ENCODE measurements at places on chromosomes 1 and 21.

DNA sequence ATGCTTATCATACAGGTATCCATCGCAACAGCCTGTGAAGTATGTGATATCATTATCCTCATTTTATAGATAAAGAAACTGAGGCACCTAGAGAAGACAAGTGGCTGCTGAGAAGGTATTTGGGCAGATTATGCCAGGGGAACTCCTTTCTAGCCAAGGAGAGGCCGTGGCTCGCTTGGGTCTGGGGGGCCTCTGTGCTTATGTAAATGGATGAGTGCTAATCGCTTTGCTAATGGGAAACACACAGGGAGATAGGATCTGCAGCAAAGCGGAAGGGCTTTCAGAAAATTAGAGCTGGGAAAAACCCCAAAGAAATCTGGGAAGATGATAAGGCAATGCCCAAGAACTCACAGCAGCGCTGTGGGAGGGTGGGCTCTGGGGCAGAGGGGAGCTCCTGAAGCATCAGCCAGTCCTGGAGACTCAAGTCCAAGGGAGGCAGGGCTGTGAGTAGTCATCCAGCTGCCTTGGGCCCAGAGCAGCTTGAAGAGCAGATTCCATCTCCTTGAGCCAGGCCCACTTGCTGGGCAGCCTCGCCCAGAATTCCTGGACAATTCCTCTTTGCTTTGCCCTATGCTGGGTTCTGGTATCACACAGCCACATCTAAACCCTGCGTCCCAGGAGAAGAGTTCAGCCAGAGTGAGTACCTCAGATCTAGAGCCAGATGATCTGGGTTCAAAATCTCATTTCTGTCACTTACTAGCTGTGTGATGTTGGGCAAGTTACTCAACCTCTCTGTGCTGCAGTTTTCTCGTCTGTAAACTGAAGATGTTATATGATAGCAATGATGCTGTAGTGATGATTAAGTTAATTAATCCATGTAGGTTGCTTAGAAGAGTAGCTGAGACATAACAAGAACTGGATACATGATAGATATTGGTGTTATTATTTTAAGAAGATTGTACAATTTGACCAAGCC, 36.7 kb downstream of the FOXD2 start:
- no peak for DNase-seq
- H3K36me3 ChIP-seq, result peaks cover 6% of the 10 kb centered on the region
- H3K27ac ChIP-seq, result no peak overlapping the region
- no peaks in the 10 kb centered on the region for H3K27me3 ChIP-seq
- H3K4me1 ChIP-seq, result peaks cover 27% of the 10 kb centered on the region

GRCh38 chr21:15301736-15302135, 236.9 kb upstream of the NRIP1 start:
- no peaks in the 10 kb centered on the region for H3K36me3 ChIP-seq
- H3K4me1 ChIP-seq, result no peaks in the 10 kb centered on the region
- H3K27me3 ChIP-seq, result no peaks in the 10 kb centered on the region
- no peak overlapping the region for H3K4me3 ChIP-seq
- no peak for DNase-seq
- no peak overlapping the region for H3K27ac ChIP-seq

DNA sequence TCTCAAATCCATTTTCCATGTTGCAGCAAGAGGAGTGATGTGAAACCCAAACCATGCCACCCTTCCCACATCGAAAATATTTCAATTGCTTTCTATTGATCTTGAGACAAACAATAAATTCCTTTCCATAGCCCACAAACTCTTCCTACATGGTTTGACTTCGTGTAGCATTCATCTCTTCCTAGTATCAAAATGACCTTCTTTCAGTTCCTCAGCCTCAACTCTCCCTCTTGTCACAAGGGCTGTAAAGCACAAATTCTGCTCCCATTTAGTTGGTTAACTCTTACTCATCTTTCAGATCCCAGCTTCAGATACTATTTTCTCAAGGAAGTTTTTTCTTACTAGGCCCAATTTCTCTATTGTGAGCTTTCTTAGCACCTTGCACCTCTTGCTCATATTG, 99.0 kb downstream of the ZNF281 start:
- peaks cover 9% of the 10 kb centered on the region for H3K4me1 ChIP-seq
- no peaks in the 10 kb centered on the region for H3K36me3 ChIP-seq
- H3K27ac ChIP-seq, result no peak overlapping the region
- DNase-seq, result no peak

- H3K27me3 ChIP-seq, result no peaks in the 10 kb centered on the region
- no peaks in the 10 kb centered on the region for H3K4me1 ChIP-seq
- DNase-seq, result no peak
- H3K27ac ChIP-seq, result no peak overlapping the region
- H3K36me3 ChIP-seq, result no peaks in the 10 kb centered on the region
- H3K4me3 ChIP-seq, result no peak overlapping the region
Observed at GRCh38 chr1:73722055-73722454, 475.9 kb downstream of the LRRIQ3 start.

GRCh38 chr21:34892209-34892608, 156.9 kb downstream of the RUNX1 start:
- no peaks in the 10 kb centered on the region for H3K4me1 ChIP-seq
- no peak overlapping the region for H3K4me3 ChIP-seq
- H3K27ac ChIP-seq, result no peak overlapping the region
- no peak for DNase-seq

DNA sequence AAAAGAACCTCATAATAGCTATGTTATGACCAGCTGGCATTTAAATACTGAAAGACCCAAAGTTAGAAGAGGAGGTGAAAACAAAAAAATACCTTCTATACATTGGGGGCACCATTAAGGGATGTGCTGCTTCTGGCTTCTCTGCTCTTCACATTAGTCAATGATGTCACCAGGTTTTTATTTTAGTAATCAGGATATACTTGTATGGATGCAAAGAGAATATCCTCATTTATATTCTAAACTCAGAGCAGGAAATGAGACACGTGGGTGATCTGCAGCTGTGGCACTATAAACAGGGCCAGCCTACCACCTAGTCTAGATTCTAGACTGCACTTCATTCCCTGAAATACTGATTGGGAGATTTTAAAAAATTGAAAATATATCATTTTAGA, 51.2 kb downstream of the WLS start:
- H3K27me3 ChIP-seq, result no peaks in the 10 kb centered on the region
- H3K4me3 ChIP-seq, result no peak overlapping the region
- no peaks in the 10 kb centered on the region for H3K36me3 ChIP-seq
- no peak overlapping the region for H3K27ac ChIP-seq
- DNase-seq, result no peak

GRCh38 chr1:7538033-7538432, 233.1 kb upstream of the VAMP3 start:
- no peak overlapping the region for H3K4me3 ChIP-seq
- H3K27me3 ChIP-seq, result no peaks in the 10 kb centered on the region
- H3K36me3 ChIP-seq, result no peaks in the 10 kb centered on the region
- no peak for DNase-seq

DNA sequence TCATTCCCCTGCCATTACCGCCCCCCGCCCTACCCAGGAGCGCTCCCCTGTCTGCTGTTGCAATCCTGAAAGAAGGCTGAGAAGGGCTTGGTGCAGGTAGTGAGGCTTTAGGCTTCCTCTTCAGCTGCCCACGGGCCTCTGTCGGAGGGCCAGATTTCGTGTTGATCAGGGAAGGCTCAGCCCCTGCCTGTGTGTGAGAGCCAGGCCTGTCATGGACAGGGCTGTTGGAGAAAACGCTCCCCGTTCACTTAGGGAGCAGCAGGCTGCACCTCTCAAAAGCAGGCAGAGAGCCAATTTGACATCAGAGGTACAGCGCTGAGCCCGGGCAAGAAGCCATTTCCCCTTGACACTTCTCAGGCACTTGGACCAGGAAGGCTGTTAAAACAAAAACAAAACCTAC, 19.0 kb downstream of the TEX35 start:
- peaks cover 7% of the 10 kb centered on the region for H3K27me3 ChIP-seq
- H3K4me1 ChIP-seq, result peaks cover 31% of the 10 kb centered on the region
- no peaks in the 10 kb centered on the region for H3K36me3 ChIP-seq
- no peak overlapping the region for H3K4me3 ChIP-seq
- DNase-seq, result no peak
- no peak overlapping the region for H3K27ac ChIP-seq

- no peaks in the 10 kb centered on the region for H3K27me3 ChIP-seq
- no peak overlapping the region for H3K27ac ChIP-seq
- peaks cover 19% of the 10 kb centered on the region for H3K36me3 ChIP-seq
- H3K4me3 ChIP-seq, result no peak overlapping the region
- H3K4me1 ChIP-seq, result no peaks in the 10 kb centered on the region
Observed at GRCh38 chr1:22494144-22494543, 42.5 kb downstream of the ZBTB40 start.

- no peak overlapping the region for H3K4me3 ChIP-seq
- no peaks in the 10 kb centered on the region for H3K36me3 ChIP-seq
- peak overlapping the region; percentile 89 for H3K27ac ChIP-seq
- H3K27me3 ChIP-seq, result no peaks in the 10 kb centered on the region
- peaks cover 53% of the 10 kb centered on the region for H3K4me1 ChIP-seq
Observed at GRCh38 chr1:209409780-209410179, 173.7 kb upstream of the CAMK1G start.

DNA sequence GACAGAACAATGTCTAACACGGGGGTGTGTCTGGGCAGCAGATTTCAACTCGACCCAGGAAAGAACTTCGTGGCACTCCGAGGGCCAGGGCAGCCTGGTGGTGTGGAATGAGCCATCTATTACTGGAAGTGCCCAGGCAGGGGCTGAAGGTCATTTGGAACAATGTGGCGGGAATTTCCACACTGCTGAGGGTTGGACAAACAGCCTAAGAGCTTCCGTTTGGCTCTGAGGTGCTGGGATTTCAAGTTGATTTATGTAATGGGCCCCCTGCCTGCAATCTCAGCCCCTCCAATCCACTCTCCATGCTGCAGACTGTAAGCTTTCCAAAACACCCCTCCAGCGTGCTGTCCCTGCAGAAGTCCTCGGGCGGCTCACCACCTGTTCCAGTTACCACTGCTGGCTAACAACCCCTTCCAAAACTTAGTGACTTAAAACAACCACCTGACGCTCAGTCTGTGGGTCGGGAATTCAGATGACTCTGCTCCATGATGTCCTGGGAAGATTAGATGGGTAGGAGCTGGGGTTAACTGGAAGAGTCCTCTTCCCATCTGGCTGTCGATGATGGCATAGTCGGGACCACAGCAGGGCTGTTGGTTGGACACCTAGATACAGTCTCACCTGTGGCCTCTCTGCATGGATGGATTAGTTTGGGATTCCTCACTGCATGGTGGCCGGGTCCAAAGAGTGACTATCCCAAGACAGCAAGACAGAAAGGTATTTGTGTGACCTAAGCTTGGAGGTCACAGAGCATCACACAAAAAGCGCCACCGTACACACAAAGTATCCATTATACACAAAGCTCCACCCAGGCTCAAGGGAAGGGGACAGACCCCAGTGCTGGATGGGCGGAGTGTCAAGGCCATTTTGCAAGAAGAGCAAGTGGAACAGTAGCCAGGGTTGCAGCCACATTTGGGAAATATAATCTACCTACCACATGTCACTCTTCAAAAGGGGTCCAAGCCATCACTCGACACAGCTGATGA, 89.7 kb upstream of the IFFO2 start:
- H3K4me3 ChIP-seq, result no peak overlapping the region
- DNase-seq, result no peak
- peaks cover 7% of the 10 kb centered on the region for H3K27me3 ChIP-seq

- no peaks in the 10 kb centered on the region for H3K27me3 ChIP-seq
- peaks cover 39% of the 10 kb centered on the region for H3K4me1 ChIP-seq
- H3K27ac ChIP-seq, result peak overlapping the region; percentile 17
- no peak for DNase-seq
- no peak overlapping the region for H3K4me3 ChIP-seq
Observed at GRCh38 chr1:225917101-225917500, 6.9 kb downstream of the PYCR2 start.

DNA sequence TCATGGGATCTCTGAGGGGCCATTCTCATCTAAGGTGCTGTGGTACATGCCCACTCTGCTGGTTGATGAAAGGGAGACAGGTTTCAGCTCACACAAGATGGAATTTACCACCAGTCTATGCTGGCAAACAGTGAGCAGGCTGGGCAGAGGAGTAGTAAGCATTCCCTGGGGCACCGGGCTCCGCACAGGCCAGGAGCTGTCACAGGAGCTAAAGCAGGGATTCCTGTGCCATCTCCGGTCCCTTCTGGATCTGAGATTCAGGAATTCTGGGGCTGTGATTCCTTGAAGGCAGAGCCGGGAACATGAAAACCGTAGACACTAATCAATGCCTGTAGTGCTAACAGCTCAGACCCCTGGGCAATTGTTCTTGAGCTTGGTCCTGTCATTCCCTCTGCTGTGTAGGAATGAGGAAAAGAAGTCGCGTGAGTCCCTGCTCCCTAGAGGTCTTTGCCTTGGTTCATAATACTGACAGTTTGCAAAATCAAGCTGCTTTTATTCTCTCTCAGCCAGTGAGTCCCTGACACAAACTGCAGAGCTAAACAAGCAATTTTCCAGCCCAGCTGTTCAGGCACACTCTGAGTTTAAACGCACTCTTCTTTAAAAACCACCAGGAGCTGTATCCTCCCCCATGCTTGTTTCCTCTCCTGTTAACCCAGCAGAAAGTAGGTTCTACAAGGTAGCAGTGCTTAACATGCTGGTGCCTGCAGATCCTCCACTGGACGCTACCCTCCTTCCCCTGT, 52.5 kb downstream of the MDM4 start:
- no peaks in the 10 kb centered on the region for H3K36me3 ChIP-seq
- no peak for DNase-seq
- H3K4me1 ChIP-seq, result peaks cover 9% of the 10 kb centered on the region

DNA sequence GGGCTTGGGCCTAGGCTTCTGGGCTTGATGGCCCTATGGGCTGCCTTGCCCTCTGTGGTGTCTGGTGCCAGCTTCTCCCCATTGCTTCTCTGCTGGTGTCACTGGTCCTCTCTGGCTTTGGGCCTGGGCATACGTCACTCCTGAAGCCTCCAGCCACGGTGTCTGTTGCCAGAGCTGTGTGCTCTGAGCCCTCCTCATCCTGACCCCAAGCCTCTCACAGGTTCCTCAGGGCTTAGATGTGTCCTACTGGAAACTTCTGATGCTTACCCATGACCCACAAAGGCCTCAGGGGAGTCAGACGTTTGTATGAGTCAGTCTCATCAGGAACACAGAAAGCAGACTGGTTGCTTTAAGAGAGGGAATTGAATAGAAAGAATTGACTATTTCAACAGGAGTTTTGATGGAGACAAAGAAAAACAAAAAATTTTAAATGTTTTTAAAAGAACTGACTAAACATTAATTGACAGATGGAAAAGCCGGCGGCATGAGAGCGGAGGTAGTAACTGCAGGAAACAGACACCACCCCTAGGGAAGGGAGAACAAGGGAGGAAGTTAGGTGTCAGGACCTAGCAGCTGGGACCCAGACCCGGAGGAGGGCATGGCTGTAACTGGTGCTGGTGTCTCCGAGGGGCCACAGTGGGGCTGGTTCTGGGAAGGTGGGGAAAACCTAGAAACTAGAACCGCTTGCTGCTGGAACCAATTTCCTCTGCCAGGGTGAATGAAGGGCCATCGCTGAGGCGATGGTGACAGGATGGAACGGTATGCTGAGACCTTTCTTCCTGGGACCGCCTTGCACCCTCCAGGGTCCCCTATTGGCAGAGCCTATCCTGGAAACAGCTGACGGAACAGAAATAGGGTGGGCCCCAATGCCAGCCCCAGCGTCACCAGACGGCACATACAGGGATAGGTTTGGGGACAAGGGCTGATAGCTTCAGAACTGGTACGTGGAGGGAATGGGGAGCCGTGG, 40.0 kb upstream of the CITED4 start:
- peak; percentile 83 for DNase-seq
- no peak overlapping the region for H3K4me3 ChIP-seq
- H3K36me3 ChIP-seq, result no peaks in the 10 kb centered on the region
- no peaks in the 10 kb centered on the region for H3K27me3 ChIP-seq
- peak overlapping the region; percentile 54 for H3K27ac ChIP-seq
